ENCODE measurements at places on chromosomes 5 and 9. TPM values are rescaled to one million over a fixed set of nuclear protein-coding genes. Genes with fewer than 3 reads are reported as not detected.
A peak's percentile ranks its signal among the peaks of the same experiment; 100 is the strongest.

Gene PKN3
- total RNA-seq, result 6.9 TPM

Gene AQP3
- 33.1 TPM for total RNA-seq

Gene CCL28
- total RNA-seq, result not detected

Gene DCTN4
- total RNA-seq, result 41.8 TPM

Gene EPB41L4A
- 41.8 TPM for total RNA-seq

Gene PCDH12
- not detected for total RNA-seq

Gene ANXA1
- 923 TPM for total RNA-seq

Gene PCDHGC3
- total RNA-seq, result 11.0 TPM

Gene ADAMTS16
- 2.0 TPM for total RNA-seq

Gene CERCAM
- total RNA-seq, result 47.3 TPM

GRCh38 chr5:82408033-82408432 lies 129.9 kb upstream of the RPS23 start:
- DNase-seq, result no peak

- no peak for DNase-seq
Measured at GRCh38 chr5:136089791-136090190, 42.9 kb upstream of the SMAD5 start.

- peak; percentile 58 for DNase-seq
Measured at GRCh38 chr5:606061-606460, 6.1 kb upstream of the CEP72 start.

- DNase-seq, result no peak
Measured at GRCh38 chr5:136166909-136167308, 26.1 kb downstream of the SMIM32 start.

GRCh38 chr9:113941056-113941455 lies 64.9 kb downstream of the ZNF618 start:
- no peak for DNase-seq

- DNase-seq, result no peak
Measured at GRCh38 chr5:149550594-149551226, 529 bp downstream of the CSNK1A1 start.

GRCh38 chr5:95537501-95537900 lies 17.3 kb downstream of the SKIC3 start:
- DNase-seq, result no peak

DNA sequence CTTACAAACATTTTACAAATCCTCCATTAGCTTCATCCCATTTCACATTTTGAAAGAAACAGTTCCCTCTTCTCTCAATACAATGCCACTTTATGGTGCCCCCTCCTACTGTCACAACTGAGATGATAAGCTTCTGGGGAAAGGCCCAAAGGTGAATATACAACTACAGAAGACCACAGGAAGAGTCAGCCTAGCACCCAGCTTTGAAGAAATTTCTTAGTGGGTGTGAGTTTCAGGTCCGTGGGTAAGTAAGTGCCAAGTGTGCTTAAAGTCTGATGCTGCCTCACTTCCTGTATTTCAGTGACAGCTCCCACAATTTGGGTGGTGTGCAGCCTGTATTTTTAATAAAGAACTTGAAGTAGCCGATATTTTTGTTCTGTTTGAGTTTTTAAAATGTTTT lies 68.1 kb downstream of the ARHGEF28 start:
- no peak for DNase-seq

GRCh38 chr5:169251333-169252084 lies 49.4 kb downstream of the SLIT3 start:
- DNase-seq, result no peak

DNA sequence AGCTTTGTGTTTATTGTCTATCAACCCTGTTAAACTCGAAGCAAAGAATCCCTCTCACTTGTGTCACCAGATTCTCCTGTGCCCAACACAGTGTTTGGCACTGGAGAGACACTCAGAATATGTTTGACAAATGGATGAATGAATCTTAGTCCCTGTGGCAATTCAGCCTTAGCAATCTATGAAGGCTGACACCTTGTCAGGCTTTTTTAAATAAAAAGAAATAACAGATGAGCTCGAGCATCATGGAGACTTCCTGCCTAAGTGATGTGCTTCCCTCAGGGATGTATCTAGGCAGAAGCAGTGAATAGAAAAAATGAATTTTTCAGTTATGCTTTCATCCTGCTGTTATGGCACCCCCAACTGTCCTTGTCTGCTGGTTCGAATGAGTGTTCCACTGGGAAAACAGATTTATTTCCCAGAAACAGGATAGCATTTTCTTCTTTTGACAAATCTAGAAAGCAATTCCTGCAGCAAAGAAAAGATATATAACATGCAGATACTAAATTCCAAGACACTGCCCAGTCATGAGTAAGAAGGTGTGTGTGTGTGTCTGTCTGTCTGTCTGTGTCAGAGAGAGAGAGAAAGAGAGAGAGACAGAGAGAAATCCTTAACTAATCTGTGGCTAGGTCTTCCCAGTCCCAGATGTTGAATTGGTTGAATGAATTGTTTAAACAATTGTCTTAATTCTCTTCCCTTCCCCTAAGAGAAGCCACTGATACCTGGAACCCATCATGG lies 16.7 kb downstream of the MAMDC2 start:
- DNase-seq, result no peak

- DNase-seq, result no peak
Measured at GRCh38 chr5:130282049-130282448, 377.8 kb downstream of the CHSY3 start.

- no peak for DNase-seq
Measured at GRCh38 chr5:15606197-15606596, 106.2 kb downstream of the FBXL7 start.
